ENCODE measurements at places on chromosomes 4 and X.

GRCh38 chr4:118120120-118120760 is 86.0 kb downstream of the NDST3 start:
- DNase-seq: no peak

DNA sequence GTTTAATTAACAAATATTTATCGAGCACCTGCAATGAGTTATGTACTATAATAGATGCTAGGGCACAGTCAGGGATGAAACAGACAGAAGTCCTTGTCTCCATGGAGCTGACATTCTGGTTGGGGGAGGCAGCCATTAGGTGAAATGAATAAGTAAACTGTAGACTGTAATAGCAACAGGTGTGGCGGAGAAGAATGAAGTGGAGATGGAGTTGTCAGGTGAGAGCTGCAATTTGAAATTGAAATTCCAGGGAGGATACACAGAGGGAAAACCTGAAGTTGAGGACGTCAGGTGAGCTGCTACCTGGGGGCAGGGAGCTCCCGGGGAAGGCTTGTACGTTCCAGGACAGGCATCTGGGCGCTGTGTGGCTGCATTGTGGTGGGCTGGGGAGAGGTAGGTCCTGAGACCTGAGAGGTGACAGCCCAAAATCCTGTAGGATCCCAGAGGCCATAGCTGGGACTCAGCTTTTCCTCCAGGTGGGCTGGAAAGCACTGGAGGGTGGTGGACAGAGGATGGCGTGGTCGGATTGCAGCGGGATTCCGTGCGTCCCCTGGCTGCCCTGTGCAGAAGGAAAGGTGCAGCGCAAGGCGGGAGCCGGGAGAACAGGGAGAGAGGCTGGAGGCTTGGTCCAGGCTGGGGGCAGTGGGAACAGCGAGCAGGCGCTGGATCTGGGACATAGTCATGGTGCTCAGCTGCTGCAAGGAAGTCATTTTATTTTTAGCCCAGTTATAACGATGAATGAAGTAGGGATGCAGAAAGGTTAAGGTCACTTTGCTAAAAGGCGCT is 24.8 kb downstream of the CYTL1 start:
- no peak for DNase-seq

DNA sequence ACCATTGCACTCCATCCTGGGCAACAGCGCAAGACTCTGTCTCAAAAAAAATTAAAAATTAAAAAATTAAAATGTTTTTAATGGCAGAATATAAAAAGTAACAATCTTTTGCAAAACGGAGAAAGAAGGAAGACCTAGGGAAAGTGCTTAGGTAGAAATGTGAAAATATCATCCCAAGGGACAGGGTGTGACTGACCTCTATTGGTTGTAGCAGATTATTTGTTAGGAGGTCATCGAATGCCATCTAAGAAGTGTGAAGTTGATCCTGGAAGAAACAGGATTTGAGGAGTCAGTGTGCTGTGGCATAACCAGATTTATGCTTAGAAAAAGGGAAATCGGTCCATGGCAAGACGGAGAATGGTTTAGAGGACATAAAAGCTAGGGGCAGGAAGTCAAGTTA is 18.1 kb upstream of the C4orf36 start:
- DNase-seq: no peak

DNA sequence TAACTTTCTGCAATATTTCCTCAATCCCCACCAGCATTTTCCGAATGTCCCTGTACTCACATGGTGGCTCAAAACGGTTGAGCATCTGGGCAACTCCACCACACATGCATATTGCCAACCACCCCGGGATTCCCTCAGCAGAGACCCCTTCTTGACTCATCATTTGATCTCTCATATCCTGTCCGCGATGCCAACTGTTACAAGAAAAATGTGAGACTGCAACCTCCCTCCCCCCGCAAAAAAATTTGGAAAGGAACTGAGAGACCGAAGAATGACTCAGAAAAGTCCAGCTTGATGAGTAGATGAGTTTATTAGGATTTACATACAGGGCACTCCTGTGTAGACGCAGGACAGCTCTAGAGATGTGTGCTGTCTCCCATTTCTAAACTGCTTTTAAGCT is 561.4 kb downstream of the ZIC3 start:
- no peak for DNase-seq

GRCh38 chr4:148982200-148982599 is 540.0 kb upstream of the NR3C2 start:
- no peak for DNase-seq

GRCh38 chr4:76024065-76024464 is 768 bp upstream of the CXCL10 start:
- no peak for DNase-seq

GRCh38 chrX:103742339-103742738 is 31.6 kb downstream of the TMEM31 start:
- DNase-seq: no peak

DNA sequence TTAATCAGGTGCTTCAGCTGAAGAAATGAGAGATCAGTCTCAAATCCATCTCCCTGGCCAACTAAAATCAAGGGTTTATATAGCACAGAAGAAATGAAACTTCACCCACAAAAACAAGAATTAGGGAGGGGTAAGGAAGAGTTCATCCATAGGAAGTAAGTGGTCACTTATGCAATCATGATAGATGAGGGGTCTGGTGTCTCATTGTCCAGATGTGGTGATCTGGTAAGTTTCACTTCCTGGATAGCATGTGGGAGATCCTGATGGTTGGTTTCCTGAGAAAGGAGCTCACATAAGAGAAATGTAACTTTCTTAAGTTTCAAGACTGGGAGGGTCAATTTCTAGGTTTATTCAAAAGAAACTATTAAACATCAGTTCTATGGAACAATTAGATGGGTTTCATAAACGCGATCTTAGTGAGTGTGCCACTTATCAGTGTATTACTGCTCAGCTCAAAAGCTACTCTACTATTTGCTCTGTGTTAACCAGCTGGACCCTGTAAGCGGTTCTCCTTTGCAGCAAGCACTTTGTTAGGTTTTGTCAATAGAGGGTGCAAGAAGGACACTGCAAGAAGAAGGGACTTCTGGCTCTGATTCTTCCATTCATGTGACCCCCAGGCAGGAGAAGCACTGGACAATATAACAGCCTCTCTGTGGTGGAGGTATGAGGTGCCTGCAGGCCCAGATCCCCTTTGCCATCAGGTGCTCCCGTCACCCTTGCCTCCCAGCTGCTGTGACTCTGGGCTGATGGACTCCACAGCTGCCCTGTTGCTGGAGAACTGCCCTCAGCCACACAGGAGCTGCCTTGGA is 35.4 kb upstream of the HPSE start:
- DNase-seq: no peak

DNA sequence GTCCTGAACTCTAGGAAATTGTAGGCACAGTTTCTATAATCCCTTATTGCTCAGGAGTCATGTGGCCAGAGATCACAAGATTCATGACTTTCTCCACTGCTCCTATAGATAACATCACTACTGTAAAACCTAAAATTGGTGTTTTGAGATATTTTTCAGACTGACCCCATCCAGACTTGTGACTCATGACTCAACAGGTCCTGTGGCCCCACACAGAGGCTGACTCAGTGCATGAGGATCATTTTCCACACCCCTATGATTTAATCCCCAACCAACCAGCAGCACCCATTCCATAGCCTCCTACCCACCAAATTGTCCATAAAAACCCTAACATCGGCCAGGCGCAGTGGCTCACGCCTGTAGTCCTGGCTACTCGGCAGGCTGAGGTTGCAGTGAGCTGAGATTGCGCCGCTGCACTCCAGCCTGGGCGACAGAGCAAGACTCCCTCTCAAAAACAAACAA is 13.2 kb upstream of the XIAP start:
- no peak for DNase-seq

DNA sequence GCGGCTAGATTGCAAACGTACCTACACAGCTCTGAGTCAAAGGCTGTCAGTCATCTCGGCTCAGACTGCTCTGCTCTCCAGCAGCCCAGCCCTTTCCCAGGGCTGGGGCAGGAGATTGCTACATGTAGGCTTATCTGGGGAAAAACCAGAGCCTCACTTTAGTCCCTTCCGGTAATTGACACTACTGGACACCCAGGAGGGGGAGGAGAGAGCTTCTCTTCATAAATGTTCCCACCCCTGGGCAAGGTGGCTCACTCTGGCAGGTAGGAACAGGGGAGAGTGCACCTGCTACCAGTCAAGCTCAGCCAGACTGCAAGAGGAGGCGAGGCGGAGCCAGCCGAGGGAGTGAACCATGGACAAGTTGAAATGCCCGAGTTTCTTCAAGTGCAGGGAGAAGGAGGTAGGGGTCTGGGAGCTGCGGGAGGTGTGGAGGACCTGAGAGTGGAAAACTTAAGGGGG is at the start of gene SLC6A14:
TSS of gene SLC6A14 (plus strand) at position 249 of the 459 bp plus-strand sequence. CDS start at position 353, 104 bp downstream.
- DNase-seq: no peak

- DNase-seq: peak; percentile 48
Measured at GRCh38 chr4:102263024-102263787, 82.1 kb downstream of the SLC39A8 start.

DNA sequence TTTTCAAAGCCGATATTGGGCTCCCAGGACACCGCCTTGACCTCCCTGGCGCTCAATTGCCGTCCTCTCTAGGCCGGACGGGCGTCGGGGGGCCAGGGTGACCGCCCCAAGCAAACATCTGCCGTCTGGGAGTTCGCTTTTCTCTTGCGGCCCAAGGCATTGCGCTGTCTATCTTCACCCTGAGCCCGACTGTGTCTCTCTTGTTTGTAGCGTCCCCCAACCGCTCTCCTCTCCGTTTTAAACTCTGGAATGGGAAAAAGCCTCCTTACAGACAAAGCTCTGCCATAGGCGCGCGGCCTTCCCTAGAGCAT is 551 bp upstream of the ARX start:
- peak; percentile 41 for DNase-seq

DNA sequence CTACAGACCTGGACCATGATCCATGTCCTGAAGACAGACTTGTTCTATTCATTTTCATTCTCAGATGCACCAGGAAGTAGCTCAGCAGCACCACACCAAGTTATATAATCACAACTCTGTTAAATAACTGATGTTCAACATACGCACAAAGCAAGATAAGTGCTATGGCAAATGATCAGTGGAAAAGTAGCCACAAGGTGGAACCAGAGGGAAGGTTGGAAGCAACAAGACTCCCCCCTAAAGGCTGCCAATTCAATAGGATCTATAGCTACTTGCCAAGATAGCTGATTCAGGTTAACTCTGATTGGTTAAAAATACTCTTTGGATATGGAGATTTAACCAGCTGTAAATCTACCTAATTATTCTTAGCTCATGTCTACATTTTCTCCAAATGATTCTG is 23.7 kb upstream of the FAM47B start:
- DNase-seq: peak; percentile 4

DNA sequence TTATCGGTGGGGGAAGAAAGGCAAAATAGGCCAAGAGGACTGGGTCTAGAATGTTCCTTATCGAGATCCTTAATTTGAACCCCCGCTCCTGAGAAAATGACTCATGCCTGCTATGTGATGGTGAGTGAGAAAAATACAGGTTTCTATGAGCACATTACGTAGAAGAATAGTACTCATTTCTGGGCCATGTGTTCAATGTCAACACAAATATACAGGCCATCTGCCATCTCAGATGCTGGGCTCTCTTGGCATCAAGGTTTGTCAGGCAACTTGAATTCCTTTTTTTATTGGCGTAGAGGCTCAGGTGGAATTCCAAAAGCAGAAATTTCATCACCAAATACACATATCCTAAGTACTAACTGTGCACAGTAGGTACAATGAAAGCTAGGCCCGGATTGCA is 81.4 kb upstream of the TRIM2 start:
- no peak for DNase-seq

DNA sequence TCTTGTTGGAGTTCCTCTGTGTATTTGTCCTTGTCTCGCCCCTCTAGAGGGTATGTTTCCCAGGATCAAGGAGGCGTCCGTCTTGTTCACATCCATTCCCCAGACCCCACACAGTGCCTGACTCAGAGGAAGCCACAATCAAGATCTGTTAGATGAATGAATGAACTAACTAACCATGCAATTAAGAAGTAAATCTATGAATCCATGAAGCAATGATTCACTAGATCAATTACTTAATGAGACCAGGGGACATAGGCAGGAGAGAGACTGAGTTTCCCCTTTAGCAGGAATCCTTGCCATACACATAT is 11.9 kb downstream of the BLOC1S4 start:
- no peak for DNase-seq

GRCh38 chrX:123267220-123267619 is 83.1 kb downstream of the GRIA3 start:
- no peak for DNase-seq

DNA sequence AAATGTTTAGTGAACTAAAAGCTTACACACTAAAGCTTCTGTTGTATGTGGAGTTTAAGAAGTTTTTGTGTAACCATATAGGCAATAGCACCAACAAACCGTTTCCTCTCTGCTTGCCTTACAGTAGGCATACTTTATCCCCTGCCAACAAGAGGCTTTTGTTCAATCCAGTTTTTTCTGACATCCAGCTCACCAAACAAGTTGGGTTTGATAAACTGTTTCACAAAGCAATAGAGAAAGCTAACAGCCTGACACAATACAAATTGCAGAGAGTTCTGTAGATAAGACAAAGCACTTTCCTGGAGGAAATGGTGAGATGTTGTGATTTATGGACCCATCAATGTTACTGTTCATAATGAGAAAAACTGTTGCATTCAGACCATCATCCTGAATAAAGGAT is 53.8 kb downstream of the PACRGL start:
- DNase-seq: no peak

DNA sequence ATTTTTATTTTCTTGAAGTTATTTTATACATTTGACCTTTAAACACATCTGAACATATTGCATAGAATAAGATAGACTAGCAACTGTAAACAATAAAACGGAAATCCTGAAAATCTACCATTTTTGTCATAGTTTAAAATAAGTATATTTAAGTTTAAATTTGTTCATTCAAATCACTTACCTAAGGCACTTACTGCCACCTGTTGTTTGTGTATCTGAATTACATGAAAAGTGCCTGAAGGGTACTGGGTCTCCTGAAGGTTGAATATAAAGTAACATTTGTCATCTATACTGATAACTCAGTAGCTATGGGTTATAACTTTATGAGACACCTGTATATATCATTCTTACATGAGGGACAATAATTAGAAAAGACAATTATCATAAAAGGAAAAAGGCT is 38.6 kb downstream of the TRPC5 start:
- no peak for DNase-seq

DNA sequence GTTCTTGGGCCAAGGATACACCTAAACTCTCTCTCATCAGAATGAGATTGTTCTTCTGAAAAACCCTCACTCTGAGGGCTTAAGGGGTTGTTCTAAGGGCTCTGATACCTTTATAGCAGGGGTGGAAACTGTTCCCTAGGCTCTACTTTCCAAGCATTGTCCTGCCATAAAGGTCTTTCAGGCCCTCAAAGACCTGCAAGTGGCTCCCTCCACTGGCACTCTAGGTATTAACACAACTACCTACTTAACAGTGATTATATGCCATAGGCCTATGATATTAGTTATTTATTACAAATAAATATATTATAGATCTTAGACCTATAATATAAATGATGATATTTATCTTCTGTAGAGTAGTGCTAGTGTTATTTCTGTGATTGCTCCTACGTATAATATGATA is 473.7 kb upstream of the RPS6KA3 start:
- no peak for DNase-seq

DNA sequence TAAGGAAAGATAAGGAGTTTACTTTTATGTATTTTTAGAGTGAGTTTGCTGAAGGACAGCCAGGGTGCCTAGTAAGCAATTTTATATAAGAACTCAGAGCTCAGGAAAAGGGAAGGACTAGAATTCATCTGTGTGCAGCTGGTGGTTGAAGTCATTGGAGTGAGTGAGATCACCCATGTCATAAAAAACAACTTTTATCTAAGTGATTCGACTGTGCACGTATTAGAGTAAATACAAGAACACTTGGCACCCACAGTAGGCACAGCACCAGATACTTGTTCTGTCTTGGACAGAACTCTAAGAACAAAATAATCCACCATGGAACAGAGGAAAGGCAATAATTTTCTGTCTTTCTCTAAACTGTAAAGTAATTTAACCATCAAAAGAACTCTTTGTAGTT is 31.6 kb downstream of the SYNPO2 start:
- DNase-seq: no peak
